ENCODE measurements at places on chromosomes 3 and 15.

DNA sequence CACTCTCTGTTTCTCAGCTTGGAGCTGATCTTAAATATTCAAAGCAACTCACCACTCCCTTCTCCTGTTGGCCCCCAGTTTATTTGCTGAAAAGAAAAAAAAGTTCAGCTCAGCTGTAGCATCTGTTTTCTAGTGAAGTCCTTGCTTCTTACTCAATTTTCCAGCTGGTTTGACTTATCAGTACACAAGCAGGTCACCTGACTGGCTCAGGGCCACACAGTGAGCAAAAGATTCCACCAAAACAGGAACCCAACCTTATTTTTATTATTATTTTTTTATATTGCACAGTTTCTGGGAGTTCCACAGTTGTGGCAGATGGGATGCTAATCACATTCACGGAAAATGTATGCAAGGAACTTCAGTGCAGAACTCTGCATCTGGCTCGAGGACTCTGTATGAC, 390.7 kb upstream of the RGMA start:
- no peak for DNase-seq

- no peak for DNase-seq
These were observed 619.8 kb upstream of the ZNF717 start for GRCh38 chr3:76405196-76405595.

DNA sequence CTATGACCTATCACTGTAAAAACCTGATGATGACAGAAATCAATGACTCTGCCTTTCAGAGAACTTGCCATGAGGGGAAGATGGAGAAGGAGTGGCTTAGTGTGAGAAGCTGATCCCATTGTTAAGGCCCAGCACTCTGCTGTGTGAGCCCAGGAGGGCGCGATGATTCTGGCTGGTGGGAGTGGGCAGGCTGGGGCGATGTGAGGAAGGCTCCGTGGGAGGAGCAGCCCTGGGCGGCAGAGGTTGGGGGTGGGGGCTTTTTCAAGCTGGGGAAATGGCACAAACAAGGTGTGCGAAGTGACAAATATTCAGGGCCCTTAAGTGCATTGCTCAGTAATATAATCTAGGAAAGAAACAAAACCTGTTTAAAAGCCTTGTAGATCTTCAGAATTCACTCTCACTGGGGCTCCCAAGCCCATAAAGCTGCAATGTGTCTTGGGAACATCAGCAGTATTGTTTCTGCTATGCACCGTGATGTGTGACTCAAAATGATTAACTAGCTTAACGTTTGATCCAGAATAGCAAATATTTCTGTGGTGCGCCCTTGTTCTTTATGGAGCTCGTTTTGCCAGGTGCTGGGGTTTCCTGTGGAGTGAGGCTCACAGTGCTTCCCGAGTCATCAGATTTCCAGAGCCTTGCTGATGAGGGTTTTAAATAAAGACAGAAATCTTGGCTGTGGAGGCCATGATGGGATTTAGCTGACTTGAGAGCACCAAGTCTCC, 141.0 kb downstream of the CHDH start:
- no peak for DNase-seq

DNA sequence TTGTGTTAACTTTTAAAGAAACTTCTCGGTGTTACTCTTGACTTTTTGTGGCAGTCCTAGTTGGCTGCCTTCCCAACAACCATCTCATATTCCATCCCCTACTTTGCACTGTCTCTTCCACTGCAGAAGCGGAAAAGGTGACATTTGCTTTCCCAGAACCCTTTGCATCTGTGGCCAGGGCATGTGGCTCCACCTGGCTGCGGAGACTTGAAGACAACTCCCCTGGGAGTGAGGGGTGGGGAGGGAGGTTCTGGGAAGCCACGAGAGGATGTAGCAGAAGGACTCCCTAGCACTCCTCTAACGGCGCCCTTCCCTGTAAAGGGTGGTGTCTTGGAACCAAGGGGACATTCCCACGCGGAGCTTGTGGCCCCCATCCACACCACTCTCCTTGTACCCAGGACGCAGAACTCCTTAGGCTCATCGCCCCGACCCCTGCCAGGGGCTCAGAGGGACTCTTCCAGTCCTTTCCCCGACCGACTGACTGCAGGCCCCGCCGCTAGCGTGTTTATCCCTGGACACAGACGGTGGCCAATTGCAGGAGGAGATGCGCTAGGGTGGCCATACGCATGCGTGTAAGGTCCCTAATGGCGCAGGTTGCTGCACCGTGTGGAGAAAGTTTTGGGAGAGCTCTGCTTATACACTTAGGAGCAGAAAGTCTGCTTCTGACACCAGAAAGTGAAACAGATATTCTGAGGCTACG, 33.2 kb upstream of the SECISBP2L start:
- DNase-seq = no peak

DNA sequence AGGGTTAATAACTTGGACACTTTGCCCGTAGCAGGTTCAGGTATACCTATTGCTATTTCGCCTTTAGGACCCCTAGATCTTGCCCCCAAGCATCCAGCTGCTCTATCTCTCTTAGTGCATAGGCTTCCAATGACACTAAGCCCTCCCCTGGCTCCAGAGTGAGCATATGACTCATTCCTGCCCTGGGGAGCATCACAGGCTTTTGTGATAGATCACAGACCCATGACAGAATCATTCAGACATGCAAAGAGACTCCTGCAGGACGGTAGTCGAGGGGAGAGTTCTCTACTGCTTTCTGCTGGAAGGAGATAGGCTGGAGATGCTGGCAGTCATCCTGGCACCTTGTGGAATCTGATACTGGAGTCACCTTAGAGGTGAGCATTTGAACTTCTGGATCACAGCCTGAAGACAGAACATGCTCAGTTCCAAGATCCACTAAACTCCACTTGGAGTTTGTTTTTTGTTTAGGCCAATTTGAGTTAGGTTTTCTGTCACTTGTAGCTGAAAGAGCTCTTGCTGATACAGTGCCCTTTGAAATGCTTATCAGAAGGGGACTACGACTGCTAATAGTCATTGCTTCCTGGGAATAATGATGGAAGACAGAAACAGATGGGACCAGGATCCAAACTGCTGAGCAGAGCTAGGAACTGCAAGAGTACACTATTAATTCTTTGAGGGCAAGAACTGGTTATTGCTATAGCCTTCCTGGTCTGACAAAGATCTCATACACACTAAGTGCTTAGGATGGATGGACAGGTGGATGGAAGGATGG, 11.0 kb downstream of the LYSMD2 start:
- DNase-seq = peak; percentile 86

DNA sequence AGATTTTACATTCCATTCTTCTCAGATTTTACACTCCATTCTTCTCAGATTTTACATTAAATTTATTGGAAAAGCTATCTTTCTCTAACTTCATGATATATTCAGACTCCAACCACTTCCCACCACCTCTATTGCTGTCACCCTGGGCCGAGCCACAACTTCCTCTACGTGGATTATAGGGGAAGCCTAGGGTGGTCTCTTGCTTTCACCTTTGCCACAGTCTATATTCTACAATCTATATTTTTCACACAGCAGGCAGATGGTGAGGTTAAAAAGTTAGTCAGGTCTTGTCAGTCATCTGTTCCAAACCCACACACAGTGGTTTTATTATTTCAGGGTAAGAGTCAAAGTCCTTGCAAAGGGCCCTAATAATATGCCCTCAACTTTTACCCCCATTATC, 370.8 kb upstream of the SUCLG2 start:
- DNase-seq = no peak

- DNase-seq = no peak
These were observed 83.9 kb downstream of the MEGF11 start for GRCh38 chr15:66169625-66170024.

- no peak for DNase-seq
These were observed 32.3 kb upstream of the DUT start for GRCh38 chr15:48298914-48299313.

- no peak for DNase-seq
These were observed 556.6 kb downstream of the FOXP1 start for GRCh38 chr3:71026634-71027578.

- DNase-seq = no peak
These were observed 261.5 kb upstream of the COL8A1 start for GRCh38 chr3:99376926-99377325.

DNA sequence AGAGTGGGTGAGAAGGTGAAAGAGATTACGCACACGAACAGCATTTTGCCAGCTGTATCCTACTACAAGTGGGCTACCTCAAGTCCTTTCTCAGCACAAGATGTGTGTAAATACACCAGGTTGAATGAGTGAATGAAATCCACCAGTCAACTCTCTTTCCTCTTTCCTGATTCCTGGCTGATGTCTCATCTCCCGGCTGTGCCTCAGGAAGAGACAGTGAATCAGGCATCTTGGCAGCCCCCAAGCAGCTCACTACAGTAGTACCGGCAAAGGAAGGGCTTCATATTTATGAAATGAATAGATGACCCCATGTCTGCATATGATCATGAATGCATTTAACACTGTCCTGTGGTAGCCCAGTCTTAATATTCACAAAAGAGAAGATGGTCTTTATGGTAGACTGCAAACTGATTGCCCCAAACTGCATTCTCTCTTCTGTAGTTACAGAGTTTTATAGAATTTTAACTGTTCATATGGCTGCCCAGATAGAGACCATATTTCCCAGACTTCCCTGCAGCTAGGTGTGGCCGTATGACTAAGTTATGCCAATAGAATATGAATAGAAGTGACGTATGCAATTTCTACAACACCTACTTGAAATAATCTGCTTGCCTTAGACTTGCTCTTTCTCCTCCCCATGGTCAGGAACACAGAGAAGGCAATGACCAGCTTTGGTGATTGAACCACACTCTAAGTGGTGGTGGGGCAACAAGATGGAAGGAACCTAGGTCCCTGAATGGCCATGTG, 22.7 kb downstream of the MGLL start:
- DNase-seq = peak; percentile 92

- DNase-seq = peak; percentile 8
These were observed 86.5 kb upstream of the PRR20G start for GRCh38 chr3:127374086-127375010.

DNA sequence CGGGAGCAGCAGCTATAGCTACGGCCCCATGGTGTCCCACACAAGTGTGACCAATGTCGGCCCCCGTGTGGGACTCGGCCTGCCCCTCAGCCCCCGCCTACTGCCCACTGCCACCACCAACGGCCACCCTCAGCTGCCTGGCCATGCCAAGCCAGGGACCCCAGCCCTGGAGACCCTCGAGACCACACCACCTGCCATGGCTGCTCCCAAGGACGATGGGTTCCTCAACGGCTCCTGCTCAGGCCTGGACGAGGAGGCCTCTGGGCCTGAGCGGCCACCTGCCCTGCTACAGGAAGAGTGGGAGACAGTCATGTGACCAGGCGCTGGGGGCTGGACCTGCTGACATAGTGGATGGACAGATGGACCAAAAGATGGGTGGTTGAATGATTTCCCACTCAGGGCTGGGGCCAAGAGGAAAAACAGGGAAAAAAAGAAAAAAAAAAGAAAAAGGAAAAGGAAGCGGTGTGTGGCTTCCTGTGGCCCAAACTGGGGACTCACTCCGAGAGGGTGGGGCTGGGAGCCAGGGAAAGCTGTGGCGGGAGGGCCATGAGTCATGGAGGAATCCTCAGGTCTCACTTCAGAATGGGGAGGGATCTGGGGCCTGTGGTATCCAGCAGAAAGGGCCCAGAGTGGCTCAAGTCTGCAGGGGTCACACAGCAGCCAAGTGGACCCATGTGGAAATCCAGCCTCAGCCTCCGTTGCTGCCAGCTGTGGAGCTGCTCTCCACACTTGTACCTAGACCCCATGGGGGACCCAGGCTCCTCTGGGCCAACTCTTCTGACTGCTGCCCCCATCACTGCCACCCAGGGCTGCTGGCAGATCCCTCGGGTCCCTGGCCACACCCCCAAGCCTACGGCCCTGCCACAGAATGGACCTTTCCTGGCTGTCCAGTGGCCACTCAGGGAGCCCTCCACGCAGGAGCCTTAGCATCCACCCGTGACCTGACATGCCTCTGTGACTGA, 26.1 kb downstream of the PTH1R start:
- DNase-seq = no peak

- no peak for DNase-seq
These were observed 19.8 kb downstream of the EPM2AIP1 start for GRCh38 chr3:36973139-36973538.

GRCh38 chr3:103752986-103753385, 1318.2 kb downstream of the ZPLD1 start:
- DNase-seq = no peak

GRCh38 chr15:90592131-90592881, 62.6 kb downstream of the CRTC3 start:
- DNase-seq = peak; percentile 77

GRCh38 chr15:75533945-75534344, 45.2 kb downstream of the PTPN9 start:
- DNase-seq = no peak

- DNase-seq = no peak
These were observed 140.4 kb downstream of the NEK10 start for GRCh38 chr3:27228805-27229204.

DNA sequence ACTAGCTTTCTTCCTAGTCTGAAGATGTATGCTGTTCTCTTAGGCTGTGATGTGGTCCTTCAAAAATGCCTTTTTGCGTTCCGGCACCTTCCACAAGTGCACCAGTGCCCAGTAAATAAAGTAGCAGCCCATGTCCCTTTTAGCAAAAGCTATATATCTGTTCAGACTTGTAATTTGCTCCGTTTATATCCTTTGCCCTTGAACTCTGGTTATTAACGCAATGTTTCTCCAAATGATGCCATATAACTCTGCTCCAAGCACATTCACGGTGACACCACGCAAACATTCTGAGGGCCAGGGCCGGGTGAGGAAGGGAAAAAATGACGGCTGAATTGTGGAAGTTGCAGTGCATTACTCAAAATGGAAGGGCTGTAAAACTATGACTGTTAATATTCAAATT, 1001.1 kb upstream of the NR2F2 start:
- DNase-seq = no peak

DNA sequence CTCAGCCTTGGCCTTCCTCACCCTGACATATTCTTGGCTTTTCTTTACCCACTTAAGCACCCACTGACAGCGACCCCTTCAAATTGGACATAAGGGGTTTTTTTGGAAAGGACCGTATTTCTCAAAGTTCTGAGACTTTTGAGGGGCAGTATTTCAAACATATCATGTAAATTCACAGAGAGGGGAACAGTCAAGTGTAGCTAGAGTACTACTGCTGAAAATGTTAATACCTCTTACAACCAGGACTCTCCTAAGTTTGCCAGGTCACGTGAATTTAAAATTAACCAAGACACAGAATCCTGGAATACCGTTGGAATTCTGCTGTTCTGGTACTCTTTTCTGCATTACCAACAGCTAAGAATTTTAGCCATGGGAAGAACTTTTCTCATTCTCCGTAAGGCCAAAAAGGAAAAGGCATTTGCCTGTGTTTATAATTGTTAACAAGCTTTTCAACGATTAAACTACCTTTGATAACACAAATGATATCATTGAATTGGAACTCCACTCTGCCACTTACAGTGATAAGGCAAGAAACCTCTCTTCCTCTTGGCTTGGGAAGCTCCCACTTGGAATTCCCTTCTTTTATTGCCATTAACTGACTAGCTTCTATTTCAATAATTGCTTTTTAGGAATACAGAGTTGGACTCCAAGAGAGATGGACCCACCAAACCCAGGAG, 597 bp upstream of the GBE1 start:
- DNase-seq = no peak
